ENCODE measurements at places on chromosomes 13 and 19.

DNA sequence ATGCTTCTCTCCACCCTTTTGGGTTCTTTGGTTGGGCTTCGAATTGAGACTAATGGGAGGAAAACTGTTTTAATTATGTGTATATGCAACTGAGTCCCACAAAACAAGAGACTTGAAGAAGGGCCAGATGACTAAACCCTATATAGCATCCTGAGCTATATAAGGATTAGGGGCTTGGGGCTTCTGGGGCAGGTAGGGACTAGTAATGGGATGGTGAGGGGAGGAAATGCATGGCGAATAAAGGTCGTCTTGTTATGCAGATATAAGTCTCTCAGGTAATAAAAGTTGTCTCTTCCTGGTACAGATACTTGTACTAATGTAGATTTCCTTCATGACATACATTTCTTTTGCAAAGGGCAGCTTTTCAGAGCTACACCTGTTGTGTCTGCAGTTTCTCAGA is 2.8 kb upstream of the SLC7A9 start:
- no peak for DNase-seq

DNA sequence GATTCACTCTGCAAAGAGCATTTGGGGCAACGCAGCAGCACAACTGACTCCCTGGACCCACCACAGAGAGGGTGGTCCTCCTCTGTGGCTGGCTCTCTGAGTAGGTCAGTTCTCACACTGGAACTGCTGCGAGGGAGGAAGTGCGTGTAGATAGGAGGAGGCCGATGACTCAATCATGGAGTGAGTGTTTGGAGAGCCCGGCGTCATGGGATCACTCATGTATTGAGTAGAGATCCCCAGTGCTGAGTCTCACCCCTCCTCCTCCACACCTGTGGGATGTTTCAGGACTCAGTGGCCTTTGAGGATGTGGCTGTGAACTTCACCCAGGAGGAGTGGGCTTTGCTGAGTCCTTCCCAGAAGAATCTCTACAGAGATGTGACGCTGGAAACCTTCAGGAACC is 8.9 kb downstream of the ZNF101 start:
- no peak for DNase-seq

GRCh38 chr19:8363803-8364771 is at the start of gene ANGPTL4:
ANGPTL4 (plus strand) TSS chr19:8364155; CDS start chr19:8364322, 167 bp downstream.
- peak; percentile 83 for DNase-seq

GRCh38 chr13:73556902-73557301 is 498.1 kb downstream of the KLF5 start:
- no peak for DNase-seq

GRCh38 chr13:101309014-101309619 is 107.2 kb downstream of the NALCN start:
- DNase-seq: no peak

GRCh38 chr13:25440061-25440460 is 68.3 kb downstream of the ATP8A2 start:
- DNase-seq: no peak

- DNase-seq: no peak
Measured at GRCh38 chr19:33954686-33955085, 158.0 kb downstream of the KCTD15 start.

GRCh38 chr13:105547851-105548250 is 987.6 kb downstream of the EFNB2 start:
- DNase-seq: no peak

DNA sequence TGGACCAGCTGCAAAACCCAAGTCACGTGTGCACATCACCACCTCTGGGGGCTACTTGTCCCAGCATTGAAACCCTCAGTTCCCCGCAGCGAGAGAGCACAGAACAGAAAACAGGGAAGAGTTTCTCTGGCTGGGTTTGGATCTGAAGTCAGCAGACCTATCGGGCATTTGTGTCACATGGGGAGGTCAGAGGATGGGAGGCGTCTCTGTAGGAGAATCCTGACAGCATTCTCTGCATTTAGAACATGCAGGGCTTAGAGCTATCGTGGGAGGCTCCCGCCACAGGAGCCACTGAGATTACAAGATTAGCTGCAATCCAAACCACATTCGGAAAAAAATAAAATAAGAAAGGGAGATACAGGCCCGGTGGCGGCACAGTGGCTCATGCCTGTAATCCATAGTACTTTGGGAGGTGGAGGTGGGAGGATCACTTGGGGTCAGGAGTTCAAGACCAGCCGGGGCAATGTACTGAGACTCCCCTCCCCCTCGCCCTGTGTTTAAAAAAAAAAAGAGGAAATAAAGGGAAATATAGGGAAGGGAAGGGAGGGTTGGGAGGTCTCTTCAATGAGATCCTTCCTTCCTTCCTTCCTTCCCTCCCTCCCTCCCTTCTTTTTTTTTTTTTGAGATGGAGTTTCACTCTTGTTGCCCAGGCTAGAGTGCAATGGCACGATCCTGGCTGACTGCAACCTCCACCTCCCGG is 2.9 kb upstream of the TLE6 start:
- no peak for DNase-seq

- DNase-seq: no peak
Measured at GRCh38 chr13:42247883-42248282, 24.1 kb upstream of the AKAP11 start.

GRCh38 chr19:53907193-53907581 is 1.9 kb upstream of the CACNG7 start:
- no peak for DNase-seq

GRCh38 chr13:58687148-58687547 is 1055.6 kb downstream of the PCDH17 start:
- no peak for DNase-seq

DNA sequence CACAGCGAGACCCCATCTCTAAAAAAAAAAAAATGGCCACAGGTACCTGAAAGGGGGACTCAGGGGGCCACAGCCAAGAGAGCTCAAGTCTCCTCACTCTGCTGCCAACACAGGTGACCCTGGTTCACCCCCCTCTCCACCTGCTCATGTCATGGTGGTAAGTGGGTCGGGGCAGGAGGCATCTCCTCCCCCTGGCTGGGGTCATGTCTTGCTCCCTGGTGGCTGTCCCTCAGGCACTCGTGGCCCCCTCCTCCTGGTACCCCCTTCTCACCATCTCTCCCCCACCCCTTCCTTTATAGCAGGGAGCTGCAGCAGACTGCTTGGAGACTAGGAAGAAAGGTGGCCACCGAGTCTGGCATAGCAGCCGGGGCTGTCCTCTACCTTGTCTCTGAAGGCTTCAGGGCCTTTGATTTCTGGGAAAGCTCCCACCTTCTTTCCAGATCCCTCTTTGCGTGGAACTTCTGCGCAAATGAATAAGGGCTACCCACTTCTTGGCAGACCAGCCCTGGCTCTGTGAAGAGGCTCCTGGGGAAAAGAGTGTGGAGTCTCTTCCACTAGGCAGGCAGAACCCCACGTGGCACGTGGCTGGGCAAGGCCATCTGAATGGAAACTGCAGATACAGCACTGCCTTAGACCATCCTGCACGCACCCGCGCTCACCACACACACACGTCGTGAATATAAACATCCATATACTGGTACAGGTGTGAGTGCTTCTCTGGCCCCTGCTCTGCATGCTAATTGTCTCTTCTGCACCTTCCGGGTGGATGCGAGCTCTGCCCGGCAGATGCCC is 20.1 kb upstream of the MIER2 start:
- DNase-seq: no peak

DNA sequence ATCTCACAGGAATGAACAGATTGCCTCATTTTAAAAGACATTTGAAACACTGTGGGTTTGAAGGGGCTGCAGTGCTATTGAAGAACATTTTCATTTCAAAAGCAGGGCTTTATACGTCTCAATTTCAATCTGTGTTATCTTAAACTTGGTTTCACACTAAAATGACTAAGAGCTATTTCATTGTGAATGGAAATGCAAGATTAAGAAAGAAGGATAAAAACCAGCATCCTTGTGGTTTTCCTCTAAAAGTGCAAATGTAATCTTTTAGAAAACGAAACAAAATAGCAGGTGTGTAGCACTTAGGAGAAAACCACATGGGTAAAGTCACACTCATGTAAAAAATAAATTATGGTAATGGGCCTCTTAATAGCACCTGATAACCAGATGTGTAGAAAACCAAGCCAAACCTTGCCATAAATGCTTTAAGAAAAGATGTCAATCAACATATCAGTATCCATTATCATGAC is 397.7 kb downstream of the GPC6 start:
- no peak for DNase-seq

DNA sequence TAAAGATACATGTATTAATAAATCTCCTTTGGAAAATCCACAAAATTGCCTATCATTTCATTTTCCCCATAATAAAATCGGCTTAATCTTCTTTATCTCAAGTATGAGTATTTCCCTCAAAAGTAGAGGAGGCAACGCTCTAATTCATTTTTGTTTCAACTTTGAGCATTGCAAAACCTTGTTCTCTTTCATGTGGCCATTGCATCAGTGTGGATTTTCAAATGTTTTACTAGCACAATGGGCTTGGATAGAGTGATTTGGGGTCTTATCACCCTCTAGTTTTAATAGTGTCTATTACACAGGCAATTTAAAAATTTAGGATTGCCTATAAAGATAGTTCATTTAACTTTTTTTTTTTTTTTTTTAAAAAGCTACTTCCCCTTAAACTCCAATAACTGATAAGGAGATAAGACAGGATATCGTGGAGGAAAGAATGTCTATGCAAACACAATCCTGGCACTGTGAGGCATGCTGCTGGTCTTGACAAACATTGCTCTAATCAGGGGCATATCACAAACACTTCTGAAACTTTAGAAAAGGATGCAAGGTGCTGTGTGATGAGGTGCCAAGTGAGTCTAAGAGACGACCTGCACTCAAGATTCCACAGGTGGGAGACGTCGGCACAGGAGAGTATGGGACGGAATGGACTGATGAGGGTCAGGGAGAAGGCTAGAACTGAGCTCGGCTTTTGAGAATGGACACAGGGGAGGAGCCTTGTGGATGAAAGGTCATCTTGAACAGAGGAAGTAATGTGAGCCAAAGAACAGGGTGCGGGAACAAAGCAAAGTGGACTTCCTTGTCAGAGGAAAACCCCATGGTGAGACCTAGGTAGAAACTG is 199.7 kb downstream of the IRS2 start:
- no peak for DNase-seq

All from T47D (cell line).